NCI-H1417 (cell line): ENCODE measurements at places on chromosomes 5 and 9.

DNA sequence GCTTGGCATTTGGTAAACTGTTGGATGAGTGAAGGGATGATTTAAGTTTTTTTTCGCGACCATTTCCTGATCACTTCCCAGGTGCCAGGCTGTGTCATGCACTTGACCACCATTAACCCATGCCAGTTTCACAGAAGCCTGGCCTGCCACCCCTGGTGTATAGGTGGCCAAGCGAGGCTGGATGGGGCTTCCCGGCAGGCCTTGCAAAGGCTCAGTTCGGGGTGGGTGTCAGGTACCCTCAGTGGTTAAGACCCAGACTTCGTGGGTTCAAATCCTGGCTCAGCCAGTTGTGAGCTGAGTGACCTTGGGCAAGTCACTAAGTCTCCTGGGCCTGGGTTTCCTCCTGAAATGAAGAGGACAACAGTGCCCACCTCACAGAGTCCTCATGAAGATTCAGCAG is 2.3 kb downstream of the MED22 start:
- no peak for DNase-seq

DNA sequence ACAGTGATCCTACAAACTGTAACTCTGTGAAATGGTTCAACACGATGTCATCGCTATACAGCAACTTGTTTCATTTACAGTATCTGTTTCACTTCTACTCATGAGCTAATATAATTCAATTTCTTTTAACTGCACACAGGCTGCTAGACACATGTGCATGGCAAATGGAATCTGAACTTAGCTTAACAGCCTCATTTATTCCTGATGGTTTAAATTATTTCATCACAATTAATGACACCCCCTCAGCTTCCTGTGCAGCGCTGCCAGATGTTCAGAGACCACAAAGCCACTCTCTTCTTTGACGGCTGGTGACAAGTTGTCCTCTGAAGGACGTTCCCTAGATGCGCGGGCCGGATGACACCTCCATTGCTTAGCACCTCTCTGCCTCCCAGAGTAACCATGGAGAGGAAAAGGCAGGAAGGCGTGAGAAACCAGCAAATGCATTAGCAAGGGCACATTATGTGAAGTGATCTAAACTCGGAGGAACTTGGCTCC is 191.1 kb downstream of the BNC2 start:
- no peak for DNase-seq

GRCh38 chr5:10588779-10589447 is 25.0 kb downstream of the ANKRD33B start:
- no peak for DNase-seq

DNA sequence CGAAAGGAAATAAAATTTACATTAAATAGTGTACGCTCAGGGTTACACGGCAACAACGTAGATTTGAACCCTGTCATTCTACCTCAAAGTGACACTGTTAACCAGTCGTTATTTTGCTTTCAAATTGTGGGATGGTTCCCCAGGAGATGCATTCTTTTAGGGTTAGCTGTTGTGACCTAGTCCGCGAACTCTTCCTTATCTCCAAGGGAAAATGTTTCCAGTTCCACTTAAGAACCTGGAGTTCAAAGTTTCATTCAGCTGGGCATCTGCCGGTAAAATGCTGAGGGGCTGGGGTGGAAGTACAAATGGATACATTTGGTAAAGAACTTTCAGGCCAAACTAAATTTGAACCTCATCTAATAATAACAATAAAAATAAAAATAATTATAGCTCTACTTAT is 264.6 kb downstream of the NR3C1 start:
- no peak for DNase-seq

DNA sequence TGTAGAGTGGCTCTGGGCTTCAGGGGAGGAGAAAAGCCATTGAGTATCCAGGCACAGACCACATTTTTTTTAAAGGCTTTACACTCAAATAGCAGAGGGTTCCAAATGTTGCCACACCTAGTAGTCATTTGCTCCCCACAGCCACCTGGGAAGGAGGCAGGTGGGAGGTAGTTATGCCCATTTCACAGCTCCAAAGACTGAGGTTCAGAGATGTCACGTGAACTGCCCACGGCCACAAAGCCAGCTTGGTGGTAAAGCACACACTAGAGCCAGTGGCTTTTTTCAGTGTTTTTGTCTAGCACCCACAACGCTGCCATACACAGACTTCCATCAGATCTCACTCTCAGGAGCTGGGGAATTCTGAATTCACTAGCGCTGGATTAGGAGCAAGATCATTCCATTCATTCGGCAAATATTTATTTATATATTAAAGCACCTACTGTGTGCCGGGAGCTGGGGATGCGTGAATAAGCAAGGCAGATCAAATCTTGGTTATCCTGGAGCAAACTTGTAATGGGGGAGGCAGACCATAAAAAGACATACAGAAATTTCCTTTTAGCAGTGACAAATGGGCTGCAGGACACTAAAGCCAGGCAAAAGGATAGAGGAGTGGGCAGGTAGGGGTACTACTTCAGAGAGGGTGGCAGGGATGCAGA is 7.4 kb downstream of the WHRN start:
- no peak for DNase-seq

GRCh38 chr5:135242866-135243555 is 156.0 kb downstream of the MACROH2A1 start:
- no peak for DNase-seq

DNA sequence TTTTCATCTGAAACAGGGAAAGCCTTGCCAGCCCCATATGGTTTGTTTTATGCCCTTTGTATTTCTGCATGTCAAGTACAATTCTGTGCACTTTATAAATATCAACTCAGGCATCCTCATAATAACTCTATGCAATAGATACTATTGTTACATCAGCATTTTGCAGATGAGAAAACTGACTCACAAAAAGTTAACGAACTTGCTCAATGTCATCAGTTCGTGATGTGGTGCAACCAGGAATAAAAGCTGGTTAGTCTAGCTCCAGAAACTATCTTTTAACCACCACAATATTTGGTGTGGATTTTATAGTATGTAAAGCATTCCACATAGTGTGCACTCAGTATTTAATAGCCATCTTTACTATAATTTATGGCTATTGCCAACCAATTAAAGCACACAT is 134.9 kb downstream of the MRPS30 start:
- no peak for DNase-seq

DNA sequence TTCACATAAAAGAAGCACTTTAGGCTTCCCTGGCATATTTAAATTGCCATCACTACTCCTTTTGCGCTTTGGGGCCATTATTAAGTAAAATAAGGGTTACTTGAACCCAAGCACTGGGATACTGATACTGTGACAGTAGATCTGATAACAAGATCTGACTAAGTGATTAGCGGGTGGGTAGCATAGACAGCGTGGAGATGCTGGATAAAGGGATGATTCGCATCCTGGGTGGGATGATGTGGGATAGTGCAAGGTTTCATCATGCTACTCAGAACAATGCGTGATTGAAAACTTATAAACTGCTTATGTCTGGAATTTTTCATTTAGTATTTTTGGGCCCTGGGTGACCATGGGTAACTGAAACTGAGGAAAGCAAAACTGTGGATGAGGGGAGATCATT is 75.1 kb downstream of the PTTG1 start:
- no peak for DNase-seq

DNA sequence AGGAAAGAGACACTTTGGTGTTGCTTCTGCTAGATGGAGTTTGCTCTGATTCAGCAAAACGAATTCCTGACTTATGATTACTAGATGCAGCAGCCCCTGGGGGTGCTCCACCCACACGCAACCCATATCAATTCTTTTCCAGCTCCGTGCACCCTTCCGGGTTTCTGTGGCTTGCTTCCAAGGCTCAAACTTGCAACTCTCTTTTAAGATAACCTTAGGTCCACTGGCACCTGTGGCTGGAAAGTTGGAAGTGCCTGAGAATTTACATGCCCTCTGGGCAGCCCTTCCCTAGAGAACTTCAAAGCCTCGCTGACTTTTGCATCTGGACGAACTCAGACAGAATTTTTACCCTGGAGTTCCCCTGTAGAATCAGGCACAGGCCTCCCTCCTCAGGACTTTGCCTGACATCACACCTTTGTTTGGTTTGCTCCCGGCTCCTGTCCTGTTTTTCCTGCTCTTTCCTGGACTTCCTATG is 224.9 kb downstream of the SNX18 start:
- no peak for DNase-seq

- no peak for DNase-seq
These were observed 629.5 kb downstream of the PDE4D start for GRCh38 chr5:59264013-59264412.

- no peak for DNase-seq
These were observed 544 bp upstream of the SNX24 start for GRCh38 chr5:122844910-122845228.

DNA sequence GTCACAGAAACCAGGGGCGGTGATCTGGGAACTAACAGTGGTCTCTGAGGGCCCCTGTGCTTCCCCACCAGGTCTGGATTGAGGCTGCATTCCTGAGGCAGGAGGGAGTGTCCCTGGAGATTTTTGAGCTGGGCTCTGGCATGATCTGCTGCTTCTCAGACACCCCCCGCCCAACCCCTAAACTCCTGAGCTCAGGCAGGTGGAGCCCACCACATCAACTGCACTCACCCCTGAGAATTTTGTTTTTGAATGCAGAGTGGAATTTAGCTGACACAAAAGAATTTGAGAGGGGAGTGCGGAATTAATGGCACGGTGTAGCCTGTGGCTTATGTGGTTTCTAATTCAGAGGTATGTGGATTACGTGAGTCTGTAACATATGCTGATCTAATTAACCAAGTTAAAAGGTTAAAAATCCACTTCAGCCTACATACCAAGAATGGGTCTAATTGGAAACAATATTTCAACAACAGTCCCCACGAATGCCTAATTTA is 23.9 kb upstream of the CTSL start:
- no peak for DNase-seq

DNA sequence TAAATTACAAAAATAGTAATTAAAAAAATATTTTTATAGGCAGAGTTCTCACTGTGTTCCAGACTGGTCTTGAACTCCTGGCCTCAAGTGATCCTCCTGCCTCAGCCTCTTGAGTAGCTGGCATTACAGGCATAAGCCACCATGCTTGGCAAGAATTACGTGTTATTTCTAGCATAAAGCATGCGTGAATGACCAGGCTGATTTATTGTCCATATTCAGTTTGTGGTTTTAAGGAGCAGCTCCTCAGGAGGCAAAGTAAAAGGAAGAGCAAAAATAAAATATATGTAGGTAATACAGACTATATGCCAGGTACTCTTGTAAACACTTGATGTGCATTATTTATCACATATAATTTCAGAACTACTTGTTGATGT is 7.1 kb upstream of the CD180 start:
- DNase-seq: no peak

DNA sequence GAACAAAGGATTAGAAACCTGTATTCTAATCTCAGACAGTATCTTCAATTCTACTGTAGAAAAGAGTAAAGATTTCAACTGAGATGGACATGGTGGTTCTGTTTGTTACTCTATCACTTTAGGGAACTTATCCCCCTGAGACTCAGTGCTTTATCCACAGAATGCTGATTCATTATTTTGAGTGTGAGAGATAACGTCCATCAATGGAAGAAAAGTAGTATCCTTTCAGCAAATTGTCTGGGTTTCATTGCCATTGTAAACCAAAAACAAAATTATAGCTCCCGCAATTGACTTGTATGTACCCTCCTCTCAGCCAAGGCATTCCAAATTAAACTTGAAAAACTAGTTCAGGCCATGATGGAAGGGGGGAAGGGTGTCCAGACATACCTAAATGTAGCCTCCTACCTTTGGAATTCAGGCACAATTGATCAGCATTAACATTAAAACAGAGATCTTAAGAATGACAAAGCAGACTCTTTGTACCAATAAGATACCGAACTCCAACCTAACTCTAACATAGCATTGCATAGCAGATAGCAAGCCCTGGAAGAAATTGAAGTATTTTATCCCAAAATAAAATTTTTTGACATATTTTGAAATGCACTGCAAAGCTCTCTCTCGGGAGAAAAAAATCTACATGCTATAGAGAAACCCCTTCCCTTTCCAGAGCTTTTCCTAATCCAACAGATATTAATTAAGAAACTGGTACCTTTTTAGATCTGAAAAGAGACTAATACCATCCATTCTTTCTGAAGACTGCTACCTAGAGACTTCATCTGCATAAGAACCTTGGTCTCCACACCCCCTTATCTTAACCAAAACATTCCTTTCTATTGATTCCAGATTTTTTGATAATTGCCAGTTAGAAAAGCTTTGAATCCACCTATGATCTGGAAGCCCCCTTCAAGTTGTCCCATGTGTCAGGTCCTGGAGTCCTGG is 1055.7 kb downstream of the PTPRD start:
- no peak for DNase-seq

GRCh38 chr5:83559118-83559785 is 87.7 kb downstream of the VCAN start:
- no peak for DNase-seq
